ENCODE measurements at places on chromosomes 5 and 9. TPM values are rescaled to one million over a fixed set of nuclear protein-coding genes. Genes with fewer than 3 reads are reported as not detected.

GRCh38 chr9:119435076-119435475, 65.8 kb upstream of the BRINP1 start:
- no peak for DNase-seq

DNA sequence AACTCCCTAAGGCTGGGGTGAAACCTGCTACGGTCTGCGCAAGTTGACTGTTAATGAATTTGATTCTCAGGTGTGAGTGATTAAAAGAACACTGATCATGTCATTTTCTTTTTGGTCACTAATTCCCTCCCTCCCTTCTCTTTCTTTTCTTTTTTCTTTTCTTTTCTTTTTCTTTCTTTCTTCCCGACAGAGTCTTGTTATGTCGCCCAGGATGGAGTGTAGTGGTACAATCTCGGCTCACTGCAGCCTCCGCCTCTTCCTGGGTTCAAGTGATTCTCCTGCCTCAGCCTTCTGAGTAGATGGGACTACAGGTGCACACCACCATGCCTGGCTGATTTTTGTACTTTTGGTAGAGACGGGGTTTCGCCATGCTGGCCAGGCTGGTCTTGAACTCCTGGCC, 2.6 kb downstream of the ANXA1 start:
- no peak for DNase-seq

- no peak for DNase-seq
Measured at GRCh38 chr5:98556712-98557111, 216.8 kb upstream of the RGMB start.

DNA sequence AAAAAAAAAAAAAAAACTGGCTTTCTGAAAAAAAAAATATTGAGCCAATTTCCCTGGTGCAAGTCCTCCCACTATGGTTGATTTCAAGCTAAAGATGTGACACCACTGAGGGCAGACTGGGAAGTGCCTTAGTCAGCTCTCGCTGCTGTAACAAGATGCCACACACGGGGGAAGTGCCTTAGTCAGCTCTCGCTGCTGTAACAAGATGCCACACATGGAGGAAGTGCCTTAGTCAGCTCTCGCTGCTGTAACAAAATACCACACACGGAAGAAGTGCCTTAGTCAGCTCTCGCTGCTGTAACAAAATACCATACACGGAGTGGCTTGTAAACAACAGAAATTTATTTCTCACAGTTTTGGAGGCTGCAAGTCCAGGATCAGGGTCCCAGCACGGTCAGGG, 23.4 kb downstream of the BTNL9 start:
- no peak for DNase-seq

DNA sequence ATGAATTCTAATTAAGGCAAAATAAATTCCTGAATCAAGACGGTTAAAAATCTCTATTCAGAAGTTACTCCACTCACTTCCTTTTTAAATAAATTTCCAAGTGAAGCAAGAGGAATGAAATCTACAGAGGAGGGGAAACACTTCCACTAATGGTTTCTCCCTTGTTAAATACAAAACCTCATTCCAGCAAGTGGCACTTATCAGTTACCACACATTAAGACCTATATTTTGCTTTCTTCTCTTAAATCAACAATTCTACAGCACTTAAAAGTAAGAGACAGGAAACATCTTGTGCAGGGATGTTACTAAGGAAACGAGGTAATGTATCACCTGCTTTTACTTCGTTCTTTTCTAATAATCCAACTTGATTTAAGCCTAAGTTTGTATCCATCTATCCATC, 172.6 kb downstream of the RAPGEF6 start:
- DNase-seq, result no peak

DNA sequence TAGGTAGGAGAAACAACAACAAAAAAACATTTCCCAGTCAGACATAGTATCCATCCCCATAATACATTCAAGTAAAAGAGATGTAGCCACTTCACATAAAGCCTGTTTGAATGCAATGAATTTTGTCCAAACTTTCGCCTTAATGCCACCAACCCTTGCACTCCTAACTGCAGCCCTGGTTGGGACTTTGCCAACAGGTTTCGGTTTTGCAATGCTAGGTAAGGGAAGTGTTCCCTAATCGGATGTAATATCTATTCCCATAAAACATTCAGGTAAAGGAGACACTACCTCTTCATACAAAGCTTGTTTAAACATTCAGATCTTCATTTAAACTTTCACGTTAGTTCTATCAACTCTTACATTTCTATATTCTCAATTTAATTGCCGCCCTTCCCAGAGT, 336.1 kb downstream of the DRD1 start:
- no peak for DNase-seq

DNA sequence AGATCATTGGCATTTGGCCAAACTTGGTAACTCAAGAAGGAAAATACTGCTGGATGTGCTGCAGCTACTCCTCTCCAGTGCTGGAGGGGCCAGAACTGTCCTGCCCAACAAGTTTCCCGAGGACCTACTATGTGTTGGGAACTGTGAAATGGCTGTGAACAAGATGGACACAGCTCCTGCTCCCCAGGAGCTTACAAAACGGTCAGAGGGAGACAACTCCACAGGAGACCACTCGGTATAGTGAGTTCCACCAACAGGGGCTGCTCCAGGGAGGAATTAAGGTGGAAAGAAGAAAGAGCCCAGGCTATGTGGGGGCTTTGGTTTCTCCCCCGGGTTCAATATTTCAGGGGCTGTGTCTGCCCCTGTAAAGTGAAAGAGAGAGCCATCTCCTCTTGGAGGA, 78.8 kb downstream of the GNA14 start:
- no peak for DNase-seq

DNA sequence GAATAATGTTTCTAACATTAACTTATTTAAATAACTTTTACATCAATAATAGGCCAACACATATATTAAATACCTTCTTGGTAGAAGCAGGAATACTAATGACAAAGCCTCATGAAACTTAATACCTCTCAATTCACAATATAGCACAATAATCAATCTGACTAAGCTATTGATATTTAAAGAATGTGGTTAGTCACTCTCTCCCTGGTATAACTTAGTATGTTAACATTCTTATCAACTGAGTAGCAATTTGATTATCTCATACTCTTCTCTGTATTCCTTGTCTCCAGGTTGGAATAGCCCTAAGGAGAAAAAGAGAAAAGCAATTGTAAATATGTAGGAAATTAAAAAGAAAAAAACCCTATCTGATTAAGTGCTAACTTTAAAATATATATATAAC, 4.9 kb upstream of the PGGT1B start:
- DNase-seq, result no peak

DNA sequence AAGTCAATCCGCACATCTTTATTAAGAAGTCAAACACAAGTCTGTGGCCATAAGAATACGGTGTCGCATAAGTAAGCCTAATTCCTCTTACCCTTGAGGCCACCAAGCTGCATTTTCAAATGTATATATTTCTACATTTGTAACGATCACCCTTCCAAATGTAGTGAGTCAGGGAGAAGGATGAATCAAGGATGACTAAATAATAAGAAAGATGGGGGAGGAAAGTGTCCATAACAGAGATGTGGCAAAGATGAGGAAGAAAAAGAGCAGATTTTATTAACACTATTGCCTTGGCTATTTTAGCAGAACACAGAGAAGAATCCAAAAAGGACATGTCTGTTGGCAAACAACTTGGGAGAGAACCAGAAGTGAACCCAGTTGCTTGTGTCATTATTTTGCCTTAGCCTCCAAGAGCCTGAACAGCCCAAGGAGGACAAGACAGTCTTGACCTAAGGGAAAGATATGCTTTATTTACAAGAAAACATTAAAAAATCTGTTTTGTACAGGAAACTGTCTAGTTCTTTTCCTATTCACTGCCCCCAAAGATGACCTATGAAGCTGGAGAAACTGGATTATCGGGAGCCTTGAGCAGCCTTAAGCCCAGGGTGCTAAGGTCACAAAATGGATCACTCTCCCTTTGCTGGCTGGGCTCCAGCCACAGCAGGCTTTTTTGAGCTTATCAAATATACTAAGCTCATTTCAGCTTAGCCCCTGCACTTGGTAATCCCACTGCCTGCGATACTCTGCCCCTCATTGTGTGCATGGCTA, 101.5 kb downstream of the PLCXD3 start:
- DNase-seq, result no peak

DNA sequence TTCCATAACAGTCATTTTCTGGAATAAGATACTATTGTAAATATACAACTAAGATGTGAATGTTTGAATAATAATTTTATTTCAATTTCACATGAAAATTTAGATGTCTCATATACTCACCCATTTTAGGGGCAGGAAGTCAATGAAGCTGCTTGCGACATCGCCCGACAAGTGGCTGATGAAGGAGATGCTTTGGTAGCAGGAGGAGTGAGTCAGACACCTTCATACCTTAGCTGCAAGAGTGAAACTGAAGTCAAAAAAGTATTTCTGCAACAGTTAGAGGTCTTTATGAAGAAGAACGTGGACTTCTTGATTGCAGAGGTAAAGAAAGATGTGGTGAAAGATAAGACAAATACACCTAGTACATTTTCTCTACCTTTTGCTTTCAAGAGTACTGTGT, 8.6 kb downstream of the BHMT start:
- DNase-seq, result no peak

DNA sequence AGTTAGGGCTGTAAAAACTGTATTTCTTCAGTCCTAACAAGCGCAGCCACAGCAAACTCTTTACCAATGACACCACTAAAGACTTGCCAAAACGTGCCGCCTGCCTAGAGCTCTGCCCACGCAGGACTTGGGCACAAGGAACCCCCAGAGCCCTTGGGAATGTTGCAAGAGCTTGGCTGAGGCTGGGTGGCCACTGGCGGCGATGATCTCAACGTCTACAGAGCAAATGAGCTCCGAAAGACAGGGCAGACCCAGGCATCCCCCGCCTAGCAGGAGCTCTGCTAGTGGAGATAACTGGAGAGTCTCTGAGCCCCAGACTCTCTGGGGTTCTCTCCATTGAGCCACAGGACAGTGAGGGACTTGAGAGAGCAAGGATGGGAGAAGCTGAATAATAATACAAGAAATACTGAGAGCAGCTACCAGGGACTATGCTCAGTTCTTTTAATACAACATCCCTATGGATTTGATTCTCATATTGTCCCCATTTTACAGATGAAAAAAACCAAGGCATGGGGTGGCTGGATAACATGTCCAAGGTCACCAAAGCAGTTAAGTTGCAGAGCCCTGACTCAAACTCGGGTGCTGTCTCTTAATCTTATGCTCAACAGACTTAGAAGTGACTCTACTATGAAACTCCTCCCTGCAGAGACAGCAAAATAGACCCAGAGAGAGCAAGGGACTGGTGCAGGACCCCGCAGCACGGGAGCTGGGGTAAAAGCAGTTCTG, 32.5 kb downstream of the SHB start:
- DNase-seq, result peak; percentile 48

- DNase-seq, result no peak
Measured at GRCh38 chr5:1240496-1241260, 15.5 kb downstream of the SLC6A18 start.

DNA sequence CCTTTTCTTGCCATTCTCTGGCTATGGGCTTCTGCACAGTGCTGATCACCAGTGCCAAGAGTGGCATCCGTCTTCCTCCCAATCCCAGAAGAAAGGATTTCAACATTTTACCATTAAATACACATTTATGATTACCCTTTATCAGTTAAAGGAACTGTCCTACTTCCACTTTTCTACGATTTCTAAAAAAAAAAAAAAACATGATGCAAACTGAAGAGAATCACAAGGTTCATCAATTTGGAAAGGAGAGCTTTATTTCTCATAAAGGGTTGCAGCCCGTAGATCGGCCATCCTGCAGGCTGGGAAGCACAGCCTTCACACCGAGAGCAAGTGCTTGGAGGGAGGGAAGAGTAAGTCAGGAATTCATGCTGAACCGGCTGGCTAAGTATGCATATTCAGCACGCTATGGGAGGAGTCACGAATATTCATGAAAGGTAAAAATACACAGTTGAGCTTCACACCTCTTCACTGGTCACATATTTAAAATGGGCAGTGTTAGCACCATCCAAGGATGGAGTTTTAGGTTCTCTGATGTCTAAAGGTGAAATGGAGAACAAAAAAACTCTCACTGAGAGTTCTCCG, 52.5 kb upstream of the SEMA4D start:
- no peak for DNase-seq

DNA sequence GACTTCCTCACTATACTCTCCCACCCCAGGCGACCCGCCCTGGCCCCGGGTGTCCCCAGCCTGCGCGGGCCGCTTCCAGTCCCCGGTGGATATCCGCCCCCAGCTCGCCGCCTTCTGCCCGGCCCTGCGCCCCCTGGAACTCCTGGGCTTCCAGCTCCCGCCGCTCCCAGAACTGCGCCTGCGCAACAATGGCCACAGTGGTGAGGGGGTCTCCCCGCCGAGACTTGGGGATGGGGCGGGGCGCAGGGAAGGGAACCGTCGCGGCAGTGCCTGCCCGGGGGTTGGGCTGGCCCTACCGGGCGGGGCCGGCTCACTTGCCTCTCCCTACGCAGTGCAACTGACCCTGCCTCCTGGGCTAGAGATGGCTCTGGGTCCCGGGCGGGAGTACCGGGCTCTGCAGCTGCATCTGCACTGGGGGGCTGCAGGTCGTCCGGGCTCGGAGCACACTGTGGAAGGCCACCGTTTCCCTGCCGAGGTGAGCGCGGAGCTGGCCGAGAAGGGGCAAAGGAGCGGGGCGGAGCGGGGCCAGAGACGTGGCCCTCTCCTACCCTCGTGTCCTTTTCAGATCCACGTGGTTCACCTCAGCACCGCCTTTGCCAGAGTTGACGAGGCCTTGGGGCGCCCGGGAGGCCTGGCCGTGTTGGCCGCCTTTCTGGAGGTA, 2.1 kb downstream of the CA9 start:
- no peak for DNase-seq

- no peak for DNase-seq
Measured at GRCh38 chr9:131868766-131869165, 128.9 kb upstream of the RAPGEF1 start.

GRCh38 chr9:116144038-116144437, 9.6 kb upstream of the PAPPA start:
- DNase-seq, result no peak

GRCh38 chr5:139664727-139665351, 16.7 kb downstream of the CXXC5 start:
- no peak for DNase-seq

DNA sequence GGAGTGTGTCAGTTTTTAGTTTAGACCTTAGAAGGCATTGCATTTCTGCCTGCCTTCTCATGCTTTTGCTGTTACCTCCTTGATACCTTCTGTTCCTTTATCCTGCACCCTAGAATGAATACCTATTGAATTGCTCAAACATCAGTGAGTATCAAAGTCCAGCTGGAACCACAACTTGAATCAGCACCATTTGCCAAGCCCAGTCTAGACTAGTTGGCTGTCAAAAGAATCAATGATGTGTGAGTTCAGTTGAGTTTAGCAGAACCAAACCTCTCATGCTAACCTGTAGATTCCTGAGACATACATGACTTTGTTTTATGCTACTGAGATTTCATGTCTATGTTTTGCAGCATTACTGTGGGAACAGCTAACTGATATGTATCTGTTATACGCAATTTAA, 116.6 kb downstream of the FAM170A start:
- DNase-seq, result no peak

The P4HA2 gene
- 22.6 TPM for total RNA-seq

The GFPT2 gene
- 25.2 TPM for total RNA-seq

The UTP15 gene
- total RNA-seq, result 4.9 TPM

The IFNA13 gene
- not detected for total RNA-seq

The TBCA gene
- 27.4 TPM for total RNA-seq

The ST8SIA4 gene
- total RNA-seq, result 15.6 TPM

The HSPB3 gene
- total RNA-seq, result not detected

The TBC1D13 gene
- 19.8 TPM for total RNA-seq

The LHX3 gene
- total RNA-seq, result not detected

The PLPPR1 gene
- not detected for total RNA-seq
